RPMI7951 (cell line): ENCODE measurements at places on chromosomes 5 and 9. TPM values are rescaled to one million over a fixed set of nuclear protein-coding genes. Genes with fewer than 3 reads are reported as not detected.

TMC1 gene
- total RNA-seq = 0.29 TPM in 1 of 2 replicates, not detected in the other

ABLIM3 gene
- 19.1 and 25.1 TPM in 2 replicates for total RNA-seq

ADCY2 gene
- under 0.01 TPM in 1 of 2 replicates, not detected in the other for total RNA-seq

DOK3 gene
- total RNA-seq = 0.49 TPM in 1 of 2 replicates, not detected in the other

PCDHGC4 gene
- total RNA-seq = 0.78 and 1.1 TPM in 2 replicates

RPL7A gene
- 1,811 and 1,953 TPM in 2 replicates for total RNA-seq

ANKRD31 gene
- under 0.01 TPM in 1 of 2 replicates, not detected in the other for total RNA-seq

RHOBTB3 gene
- 64.2 and 70.2 TPM in 2 replicates for total RNA-seq

GRCh38 chr5:174563899-174564298, 160.5 kb upstream of the MSX2 start:
- peak; percentile 66 for DNase-seq

- peak; percentile 70 for DNase-seq
These were observed 97.1 kb downstream of the SLC44A1 start for GRCh38 chr9:105341434-105342146.

GRCh38 chr9:96859461-96860198, 5.3 kb upstream of the ZNF782 start:
- peak; percentile 92 for DNase-seq

DNA sequence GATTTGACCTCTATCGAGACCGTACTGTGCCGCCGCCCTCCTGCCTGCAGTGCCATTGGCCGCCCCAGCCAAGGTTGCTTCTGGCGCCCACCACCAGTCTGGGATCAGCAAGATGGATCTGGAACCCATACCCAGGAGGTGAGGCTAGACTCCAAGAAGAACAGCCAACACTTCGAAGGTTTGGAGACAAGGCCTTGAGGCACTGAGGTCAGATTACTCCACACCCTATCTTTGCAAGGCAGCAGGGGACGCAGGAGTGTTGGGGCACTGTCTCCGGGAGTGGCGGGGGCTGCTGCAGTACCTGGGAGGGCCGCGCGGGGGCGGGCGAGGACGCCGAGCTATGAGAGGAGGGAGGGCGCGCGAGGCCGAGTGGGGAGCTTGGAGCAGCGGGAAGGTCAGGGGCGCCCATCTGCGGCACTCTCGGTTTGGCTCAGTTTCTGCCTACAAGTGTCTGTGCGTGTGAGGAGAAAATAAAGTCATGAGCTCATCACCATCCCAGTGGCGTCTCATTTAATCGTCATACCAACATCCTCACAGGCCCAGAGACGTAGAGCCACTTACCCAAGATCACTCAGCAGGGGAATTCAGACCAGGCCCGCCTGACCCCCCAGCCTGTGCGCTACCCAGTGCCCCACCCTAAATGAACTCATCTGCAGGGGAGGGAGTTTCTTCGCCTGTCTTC, 20.5 kb upstream of the PSD2 start:
- peak; percentile 47 for DNase-seq

DNA sequence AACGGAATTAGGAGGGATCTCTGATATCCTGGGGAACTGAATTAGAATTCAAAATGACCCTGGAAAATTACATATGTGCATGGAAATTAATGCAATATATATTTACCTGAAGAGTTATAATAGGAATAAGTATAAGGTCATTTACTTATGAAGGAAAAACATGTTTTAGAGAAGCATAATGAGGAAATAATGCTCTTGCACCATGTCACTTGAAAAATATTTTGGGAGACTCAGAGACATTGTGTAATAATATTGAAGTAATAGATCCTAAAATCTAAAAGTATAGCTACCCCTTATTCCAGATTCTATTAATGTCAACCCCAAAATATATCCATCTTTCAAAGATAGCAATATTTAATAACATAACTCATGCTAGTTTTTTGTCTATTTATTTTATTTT, 28.4 kb downstream of the SPZ1 start:
- no peak for DNase-seq

- DNase-seq = peak; percentile 82
These were observed at the start of gene RAI14 for GRCh38 chr5:34656001-34656699. Gene RAI14, plus strand, starts transcription at chr5:34656328. Its CDS starts 30,592 bp downstream, at chr5:34686920.

GRCh38 chr9:129752900-129753729, at the start of gene PTGES:
Gene PTGES, minus strand, starts transcription at chr9:129753042. Its CDS starts 30 bp downstream, at chr9:129753012.
- peak; percentile 75 for DNase-seq

- DNase-seq = peak; percentile 2
These were observed 124.0 kb upstream of the PJA2 start for GRCh38 chr5:109533751-109534272.

GRCh38 chr5:76850543-76851145, 830 bp downstream of the S100Z start:
- DNase-seq = no peak

GRCh38 chr5:96093340-96093739, 131.7 kb upstream of the ELL2 start:
- DNase-seq = no peak

GRCh38 chr5:133506181-133506580, 106.2 kb downstream of the FSTL4 start:
- DNase-seq = no peak

DNA sequence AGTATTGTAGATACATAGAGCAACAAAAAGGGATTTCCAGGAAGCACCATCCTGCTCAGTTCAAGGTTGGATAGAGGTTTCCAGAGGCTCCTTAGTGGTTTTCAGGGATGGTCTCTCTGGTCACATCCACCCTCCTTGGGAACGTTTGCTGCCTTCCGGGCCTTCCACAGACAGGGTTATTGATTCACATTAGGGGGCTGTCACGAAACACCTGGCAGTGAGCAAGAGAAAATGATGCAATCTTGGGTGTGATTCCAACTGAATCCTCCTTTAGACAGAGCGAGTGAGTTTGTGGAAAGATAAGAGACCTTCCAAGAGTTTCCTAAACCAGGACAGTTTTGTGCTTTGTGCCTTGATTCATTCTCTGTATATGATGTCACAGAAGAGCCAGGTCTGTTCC, 43.8 kb upstream of the CTSL start:
- no peak for DNase-seq

DNA sequence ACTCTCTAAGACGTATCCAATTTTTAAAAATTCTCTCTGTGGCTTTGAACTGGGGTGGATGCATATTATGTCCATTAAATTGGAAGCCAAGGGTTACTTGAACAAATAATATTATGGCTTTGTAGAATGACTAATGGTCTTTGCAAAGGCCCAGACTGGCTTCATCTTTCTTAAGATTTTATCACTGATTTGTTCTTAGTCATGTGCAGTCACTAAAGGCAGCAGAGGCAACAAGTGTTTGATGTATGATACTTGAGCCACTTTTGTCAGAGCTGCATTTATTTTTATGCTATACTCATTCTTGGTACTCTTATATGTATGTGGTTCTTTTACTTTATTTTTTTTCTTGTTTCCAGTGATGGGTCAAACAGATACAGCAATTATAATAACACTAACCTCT, 152.2 kb downstream of the NR2F1-AS1 start:
- DNase-seq = peak; percentile 51
